ENCODE measurements at places on chromosomes 2 and 18.

DNA sequence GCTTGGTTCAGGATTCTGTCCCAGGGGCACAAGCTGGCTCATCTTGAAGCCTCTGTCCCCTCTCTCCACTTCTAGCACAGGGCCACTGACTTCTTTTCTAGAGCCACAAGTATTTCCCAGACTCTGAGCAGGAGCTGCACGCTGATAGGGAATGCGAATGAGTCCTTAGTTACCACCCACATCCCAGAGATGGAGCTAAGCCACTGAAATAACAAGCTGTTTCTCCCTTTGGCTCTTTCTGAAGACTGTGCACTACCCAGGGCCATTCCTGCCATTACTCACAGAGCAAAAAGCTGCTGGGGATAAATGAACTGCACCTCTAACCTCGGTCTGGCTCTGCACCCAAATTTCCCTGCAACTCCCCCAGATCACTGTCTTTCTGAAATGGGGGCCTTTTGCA, 70.6 kb downstream of the TSN start:
- DNase-seq = no peak

DNA sequence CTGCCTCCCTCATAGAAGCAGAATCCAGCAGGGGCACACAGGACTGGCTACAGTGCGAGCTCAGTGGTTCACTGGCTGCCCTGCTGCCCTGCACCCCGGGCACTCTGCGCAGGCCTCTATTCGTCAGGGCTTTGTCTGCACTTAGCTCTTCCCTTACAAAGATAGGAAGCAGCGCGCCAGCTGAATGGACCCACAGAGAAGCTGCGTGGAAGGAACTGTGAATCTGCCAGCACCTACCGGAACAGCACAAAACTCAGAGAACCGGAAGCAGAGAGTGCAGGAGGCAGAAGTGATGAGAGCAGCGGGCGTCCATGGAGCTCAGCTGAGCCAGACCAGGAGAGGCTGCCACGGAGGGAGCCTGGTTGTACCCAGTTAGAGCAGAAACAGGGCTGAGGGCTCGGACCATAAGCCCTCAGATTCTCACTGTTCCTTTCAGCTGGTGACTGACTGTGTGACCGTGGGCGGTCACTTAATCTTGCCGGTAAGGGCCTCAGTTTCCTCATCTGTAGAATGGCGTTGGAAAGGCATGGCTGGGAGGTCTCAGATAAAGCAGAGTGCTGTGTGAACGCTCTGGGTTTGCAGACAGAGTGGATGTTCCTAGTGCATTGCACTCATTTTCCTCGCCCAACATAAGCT, 23.1 kb upstream of the SLC66A3 start:
- no peak for DNase-seq

DNA sequence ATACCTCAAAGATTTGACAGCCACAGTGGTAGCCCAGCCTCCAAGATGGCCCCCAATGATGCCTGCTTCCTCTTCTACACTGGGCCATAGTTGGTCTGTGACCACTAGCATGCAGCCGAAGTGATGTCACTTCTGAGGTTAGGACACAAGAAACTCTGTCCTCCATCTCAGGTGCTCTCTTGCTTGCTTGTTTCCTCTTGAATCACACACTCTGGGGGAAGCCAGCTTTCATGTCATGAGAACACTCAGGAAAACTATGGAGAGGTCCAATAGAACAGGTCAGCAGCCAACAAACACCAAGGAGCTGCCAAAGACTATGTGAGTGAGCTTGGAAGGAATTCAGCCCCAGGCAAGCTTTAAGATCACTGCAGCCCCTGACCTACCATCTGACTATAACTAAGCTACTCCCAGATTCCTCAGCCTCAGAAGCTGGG, 3.3 kb upstream of the ADAM17 start:
- DNase-seq = no peak

DNA sequence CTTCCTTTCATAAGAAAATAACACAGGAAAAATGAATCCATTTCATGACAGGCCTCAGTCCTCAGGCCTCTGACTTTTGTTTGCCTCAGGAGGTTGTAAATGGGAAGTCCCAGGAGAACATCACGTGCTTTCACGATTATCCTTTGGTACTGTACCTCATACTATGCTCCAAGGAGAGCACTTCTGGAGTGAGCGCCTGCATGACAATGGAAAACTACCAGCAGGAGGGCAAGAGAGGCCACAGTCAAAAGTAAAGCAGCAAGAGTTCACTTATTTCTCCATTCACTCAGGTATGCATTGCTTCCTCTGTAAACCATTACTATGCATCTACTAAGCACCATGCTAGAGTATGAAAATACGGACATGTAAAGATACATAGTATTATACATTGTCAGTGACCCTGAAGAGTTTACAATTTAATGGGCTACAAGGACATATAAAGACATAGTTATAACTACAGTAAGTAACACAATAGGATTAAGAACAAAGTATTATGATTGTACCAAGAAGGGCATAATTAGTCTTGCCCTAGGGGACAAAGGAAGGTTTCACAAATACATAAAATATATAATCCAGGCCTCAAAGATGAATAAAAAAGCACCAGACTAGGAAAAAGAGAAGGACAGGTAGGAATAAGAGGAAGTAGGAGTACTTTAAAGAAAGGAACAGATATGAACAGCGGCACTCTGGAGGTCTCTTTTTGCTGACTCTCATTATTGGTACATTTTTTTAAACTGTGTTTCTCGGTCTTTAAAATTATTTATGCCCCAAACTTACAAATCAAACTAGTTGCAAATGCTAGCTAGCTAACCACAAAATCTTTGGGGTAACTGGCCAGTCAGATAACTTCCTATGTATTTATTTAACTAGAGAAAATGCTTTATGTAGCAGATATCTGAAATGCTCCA, 806.7 kb downstream of the NRXN1 start:
- no peak for DNase-seq

GRCh38 chr2:171238946-171239345, 78.3 kb upstream of the TLK1 start:
- no peak for DNase-seq

GRCh38 chr2:171260471-171261424, 100.1 kb upstream of the TLK1 start:
- DNase-seq = no peak

DNA sequence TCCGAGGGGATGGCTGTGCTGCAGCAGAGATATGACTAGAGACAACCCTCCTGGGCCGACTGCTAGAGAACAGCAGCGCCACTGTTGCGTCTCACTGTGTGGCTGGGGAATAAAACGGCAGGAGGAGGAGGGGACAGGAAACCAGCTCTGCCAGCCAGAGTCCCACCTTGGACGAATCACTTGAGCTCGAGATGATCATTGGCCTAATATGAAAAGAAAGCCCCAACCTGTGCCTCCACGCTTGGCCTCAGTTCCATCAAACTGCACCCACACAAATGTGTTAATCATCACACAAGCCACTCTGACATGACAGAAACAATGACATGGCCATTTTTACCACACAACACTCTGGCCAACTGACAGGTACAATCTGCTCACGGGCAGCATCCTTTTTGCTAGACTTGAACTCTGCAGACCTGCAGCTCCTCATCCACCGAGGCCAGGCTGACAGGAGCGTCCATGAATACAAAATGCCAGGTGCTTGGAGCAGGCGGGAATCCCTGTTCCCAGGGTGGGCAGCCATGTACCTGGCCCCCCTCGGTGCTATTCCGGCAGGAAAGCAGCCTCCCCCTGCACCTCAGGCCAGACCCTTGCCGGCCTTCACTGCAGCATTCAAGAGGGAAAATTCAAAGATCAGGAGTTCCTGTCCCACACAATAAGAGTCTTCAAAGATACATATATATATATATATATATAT, 52.3 kb downstream of the PARD6G start:
- no peak for DNase-seq

DNA sequence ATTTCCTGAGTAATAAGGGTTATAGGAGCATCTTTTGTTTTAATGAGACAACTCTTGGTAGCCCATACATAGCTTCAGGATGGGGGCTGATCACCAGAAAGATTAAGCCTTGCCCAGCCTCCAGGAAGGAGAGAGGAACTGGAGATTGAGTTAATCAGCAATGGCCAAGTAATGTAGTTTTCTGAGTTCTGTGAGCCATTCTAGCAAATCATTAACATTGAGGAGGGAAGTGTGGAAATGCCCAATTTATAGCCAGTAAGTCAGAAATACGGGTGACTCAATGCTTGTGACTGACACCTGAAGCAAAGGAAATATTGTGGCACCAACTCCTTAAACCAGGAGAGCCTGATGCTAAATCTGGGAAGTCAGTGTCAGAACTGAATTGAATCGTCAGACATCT, 205.1 kb upstream of the SRD5A2 start:
- no peak for DNase-seq

- no peak for DNase-seq
Measured at GRCh38 chr18:54752185-54752584, 76.1 kb upstream of the RAB27B start.

DNA sequence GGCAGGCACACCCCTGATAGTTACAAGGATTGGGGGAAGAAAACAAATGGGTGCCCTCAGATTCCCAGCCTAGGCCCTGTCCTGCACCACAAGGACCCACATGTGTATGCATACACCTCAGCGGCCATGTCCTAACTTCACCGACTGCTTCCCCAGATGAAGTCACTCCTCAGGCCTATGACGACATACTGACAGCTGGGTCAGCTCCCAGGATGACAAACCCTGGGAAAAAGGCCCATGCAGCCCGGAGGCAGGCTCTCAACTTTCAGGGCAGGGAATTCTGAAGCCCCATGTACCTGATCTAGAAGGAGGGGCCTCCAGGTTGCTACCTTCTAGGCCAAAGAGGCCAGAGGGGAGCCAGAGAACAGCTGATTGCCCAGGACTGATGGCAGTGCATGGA, 11.0 kb upstream of the PLEKHM3 start:
- no peak for DNase-seq

- DNase-seq = no peak
Measured at GRCh38 chr2:96163415-96163767, 18.2 kb upstream of the DUSP2 start.

- DNase-seq = no peak
Measured at GRCh38 chr2:43038034-43038695, 188.2 kb downstream of the ZFP36L2 start.

DNA sequence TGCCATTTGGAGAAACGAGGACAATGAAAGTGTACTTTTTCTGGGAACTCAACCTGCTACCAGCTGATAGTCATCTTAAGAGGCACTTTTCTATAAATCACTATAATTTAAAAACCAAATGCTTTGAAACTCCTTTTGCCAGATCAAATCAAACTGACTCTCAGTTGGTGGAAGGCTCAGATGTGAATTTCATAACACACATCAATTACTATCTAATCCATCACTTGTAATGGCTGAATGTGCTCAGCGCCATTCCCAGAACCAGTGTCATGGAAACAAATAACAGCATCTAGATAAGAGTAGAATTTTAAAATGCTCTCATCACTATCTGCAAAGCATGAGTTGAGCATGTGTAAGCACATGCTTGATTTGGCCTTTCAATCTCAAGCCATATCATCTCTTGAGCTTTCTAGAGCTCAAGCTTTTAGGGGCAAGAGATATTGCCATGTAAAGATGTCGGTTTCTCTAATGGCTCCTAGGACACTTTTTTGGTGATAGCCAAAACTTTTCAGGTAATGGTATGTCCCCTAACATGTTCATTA, 223.1 kb upstream of the ACVR2A start:
- DNase-seq = no peak

DNA sequence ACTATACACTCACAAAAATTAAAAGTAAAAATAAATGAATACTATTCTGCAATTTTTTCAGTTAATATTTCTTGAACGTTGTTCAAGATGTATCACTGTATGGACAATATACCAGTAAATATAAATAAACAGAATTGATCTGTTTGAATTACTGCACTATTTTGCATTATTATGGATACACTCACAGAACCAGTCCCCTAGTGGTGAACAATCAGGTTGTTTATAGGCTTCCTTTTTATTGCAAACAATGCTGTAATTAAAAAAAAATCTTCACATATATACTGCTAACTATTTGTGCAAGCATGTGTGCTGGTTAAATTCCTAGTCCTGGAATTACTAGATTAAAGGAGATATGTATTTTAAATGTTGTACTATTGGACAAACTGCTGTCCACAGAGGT, 306.0 kb downstream of the FBXO15 start:
- no peak for DNase-seq

DNA sequence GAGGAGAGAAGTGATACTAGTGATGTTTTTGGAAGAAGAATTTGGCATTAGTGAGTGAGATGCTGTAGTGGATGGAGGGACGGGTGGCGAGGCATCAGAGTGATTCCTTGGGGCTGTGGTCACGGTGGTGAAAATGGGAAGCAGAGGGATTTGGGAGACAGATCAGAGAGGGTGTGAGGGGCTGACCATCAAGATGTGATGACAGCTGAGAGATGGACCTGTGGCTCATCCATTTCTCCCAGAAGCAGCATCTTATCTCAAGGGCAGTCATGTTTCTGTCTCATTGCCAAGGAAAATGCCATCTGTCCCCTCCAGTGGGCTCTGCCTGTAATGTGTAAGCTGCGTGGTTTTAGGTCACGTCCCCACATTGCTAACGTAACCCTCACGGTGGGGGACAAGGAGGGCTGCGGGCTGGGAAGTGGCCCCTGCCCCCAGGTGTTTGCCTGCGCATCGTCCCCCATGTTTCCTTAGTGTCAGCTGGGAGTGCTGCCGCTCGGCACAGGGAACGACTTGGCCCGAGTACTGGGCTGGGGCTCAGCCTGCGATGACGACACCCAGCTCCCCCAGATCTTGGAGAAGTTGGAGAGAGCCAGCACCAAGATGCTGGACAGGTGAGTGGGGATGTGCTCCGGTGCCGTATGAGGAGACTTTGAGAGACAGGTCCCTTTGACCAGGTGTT, 91.0 kb downstream of the DGKD start:
- DNase-seq = no peak

- DNase-seq = no peak
Measured at GRCh38 chr18:8948471-8949149, 153.9 kb upstream of the NDUFV2 start.

GRCh38 chr2:26722328-26722727, 29.8 kb downstream of the KCNK3 start:
- no peak for DNase-seq

- no peak for DNase-seq
Measured at GRCh38 chr2:55995211-55995610, 71.6 kb upstream of the EFEMP1 start.

DNA sequence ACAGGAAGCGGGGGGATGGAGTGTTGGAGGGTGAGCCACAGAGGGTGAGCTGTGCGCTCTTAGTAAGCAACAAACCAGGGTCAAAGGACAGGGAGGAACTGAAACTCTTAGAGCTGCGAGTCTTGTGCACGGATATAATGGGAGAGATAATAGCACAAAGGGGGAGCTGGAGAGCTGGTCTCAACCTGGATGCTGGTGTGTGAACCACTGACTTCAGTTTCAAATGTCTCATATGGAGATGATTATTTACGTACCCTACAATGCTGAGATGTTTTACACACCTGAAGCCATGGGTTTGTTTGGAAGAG, 35.9 kb downstream of the PTGR3 start:
- no peak for DNase-seq

DNA sequence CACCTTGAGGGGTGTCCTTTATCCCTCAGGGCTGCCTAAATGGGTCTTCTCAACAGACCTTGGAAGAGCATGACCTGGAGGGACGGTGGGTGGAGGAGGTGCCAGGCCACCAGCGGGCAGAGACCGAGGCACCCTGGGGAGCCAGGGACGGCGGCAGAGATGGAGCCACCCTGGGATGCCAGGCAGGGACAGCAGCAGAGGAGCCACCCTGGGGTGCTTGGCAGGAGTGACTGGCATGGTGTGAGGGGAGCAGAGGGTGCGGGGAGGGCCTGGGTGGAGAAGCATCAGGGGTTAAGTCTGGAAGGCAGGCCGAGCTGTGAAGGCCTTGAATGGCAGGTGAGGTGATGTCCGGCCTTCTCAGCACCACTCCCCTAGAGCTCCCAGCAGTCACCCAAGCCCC, 56.1 kb downstream of the CIB4 start:
- DNase-seq = no peak

GRCh38 chr2:219299372-219299760, 9.8 kb downstream of the PTPRN start:
- no peak for DNase-seq

All from stimulated activated CD8-positive, alpha-beta memory T cell treated with anti-CD3 and anti-CD28 coated beads, Interleukin-7, amount 100 ng/mL, for 1 hour (primary cell).